Calu3 (cell line): ENCODE measurements at places on chromosomes 13 and 19. TPM values are rescaled to one million over a fixed set of nuclear protein-coding genes. Genes with fewer than 3 reads are reported as not detected.

Gene ATXN8OS
- total RNA-seq = not detected in 2 replicates

Gene KLF12
- 3.0 and 3.9 TPM in 2 replicates for total RNA-seq

Gene DHRS12
- 8.1 and 8.4 TPM in 2 replicates for total RNA-seq

Gene ARHGEF7
- 17.7 and 19.6 TPM in 2 replicates for total RNA-seq

GRCh38 chr13:32045982-32046785 is 14.6 kb downstream of the FRY start:
- peak; percentile 18 for DNase-seq

- DNase-seq = no peak
Measured at GRCh38 chr13:50457415-50458393, 385.8 kb downstream of the DLEU7 start.

- DNase-seq = no peak
Measured at GRCh38 chr13:33185853-33186252, 99.7 kb downstream of the STARD13 start.

DNA sequence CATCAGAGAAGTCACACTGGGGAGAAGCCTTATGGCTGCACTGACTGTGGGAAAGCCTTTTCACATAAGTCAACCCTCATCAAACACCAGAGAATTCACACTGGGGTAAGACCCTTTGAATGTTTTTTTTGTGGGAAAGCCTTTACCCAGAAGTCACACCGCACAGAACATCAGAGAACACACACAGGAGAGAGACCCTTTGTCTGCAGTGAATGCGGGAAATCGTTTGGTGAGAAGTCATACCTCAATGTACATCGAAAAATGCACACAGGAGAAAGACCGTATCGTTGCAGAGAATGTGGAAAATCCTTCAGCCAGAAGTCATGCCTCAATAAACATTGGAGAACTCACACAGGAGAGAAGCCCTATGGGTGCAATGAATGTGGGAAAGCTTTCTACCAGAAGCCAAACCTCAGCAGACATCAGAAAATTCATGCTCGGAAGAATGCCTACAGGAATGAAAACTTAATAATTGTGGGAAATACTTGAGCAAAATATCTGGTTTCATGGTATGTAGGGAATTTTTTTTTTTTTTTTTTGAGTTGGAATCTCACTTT is 30.7 kb downstream of the ZNF793 start:
- DNase-seq = no peak

DNA sequence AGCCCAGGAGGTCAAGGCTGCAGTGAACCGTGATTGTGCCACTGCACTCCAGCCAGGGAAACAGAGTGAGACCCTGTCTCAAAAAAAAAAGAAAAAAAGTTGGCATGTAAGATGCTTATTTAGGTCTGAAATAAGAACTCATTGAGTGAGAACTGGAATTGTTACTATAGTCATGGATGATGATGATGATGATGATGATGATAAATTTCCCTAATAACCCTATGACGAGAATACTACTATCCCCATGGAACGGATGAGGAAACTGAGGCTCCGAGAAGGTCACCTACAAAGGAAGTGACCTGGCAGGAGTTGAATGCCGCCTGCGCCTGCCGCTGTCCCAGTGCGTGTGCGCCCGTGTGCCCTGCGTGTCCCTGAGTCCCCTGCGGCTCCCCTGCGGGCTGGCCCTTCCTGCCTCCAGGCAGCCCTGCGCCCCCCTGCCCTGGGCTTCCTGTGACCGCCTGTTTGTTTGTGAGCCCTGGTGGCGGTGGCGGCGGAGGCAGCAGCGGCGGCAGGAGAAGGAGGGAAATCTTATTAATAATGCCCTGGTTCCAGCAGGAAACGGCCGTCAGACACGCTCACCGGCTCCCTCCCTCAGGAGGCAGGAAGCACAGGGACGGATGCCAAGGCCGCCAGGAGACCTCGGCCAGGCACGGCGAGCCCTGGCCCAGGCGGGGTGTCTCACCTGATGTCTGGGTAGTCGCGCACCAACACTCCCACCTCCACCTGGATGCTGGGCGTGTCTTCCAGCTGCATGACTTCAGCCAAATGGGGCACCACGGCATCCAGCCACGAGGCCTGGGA is 29.6 kb downstream of the EXOC3L2 start:
- DNase-seq = peak; percentile 77

DNA sequence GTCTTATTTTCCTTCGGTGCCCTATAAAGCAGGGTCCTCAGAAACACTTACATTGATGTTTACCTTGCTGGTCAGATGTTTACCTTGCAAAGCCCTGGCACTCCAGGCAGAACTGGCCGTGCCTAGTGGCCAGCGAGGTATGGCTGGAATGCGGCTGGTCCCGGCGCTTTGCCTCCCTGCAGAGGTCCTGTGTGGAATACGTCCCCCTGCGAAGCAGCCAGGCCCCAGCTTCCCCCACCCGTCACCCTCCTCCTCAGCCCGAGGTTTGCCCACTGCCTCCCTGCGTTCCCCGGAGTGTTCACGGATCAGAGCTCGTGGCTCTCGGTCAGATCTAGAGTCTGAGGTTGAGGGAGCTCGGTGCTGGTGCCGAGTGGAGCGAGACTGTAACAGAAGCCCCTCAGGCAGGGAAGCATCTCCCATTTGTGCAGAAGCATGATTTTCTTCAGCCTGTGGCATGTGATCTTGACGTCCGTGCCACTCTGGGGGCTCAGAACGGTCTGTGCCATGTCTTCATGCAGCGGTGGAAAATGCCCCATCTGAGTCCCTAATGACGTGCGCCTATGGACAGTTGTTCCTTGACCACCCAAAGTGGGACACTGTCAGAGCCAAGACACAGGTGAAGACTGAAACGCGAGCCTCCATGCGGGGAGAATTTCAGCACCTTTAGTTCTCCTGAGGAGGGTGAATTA is 54.8 kb upstream of the SOX1 start:
- DNase-seq = no peak

DNA sequence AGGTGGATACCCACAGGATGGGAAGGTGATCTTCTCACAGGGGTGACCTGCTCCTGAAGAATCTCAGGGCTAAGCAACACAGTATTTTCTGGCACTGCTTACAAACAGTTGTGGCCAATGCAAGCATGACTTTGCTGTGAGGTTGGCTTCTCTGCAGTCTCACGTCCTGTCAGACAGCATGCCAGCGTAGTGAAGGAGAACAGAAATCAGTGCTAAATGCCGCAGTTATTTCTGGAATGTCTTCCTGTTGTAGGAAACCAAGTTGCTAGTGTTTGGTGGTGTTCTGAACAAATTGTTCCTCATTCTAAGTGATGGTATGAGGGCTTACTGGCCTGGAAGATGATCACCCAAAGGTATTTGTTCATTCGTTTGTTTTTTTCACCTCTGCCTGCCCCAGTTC is 320.1 kb downstream of the MTUS2 start:
- no peak for DNase-seq

- DNase-seq = no peak
Measured at GRCh38 chr13:37074703-37075102, 15.2 kb upstream of the SUPT20H start.

- no peak for DNase-seq
Measured at GRCh38 chr19:42512130-42512636, 16.1 kb downstream of the CEACAM1 start.

GRCh38 chr19:47028195-47028601 is 8.6 kb downstream of the NPAS1 start:
- DNase-seq = no peak

- DNase-seq = no peak
Measured at GRCh38 chr13:96650301-96650886, 343.9 kb downstream of the OXGR1 start.

DNA sequence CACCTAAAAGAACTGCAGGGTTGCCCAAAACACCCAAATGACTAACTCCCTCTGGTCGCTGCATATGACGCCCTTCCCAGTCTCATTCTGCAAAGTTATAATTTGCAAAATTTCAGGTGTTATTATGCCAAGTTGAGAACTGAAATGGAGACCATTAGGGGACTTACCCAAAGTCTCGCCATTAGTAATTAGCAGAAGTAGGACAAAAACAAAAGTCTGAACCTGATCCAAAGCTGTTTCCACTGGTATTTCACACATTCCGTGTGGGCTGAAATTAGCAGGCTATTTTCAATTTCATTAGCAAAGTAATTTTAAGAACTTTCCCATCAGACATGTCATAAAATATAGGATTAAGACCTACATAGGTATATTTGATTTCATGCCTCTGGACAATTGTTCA is 6.8 kb downstream of the RUBCNL start:
- no peak for DNase-seq

- no peak for DNase-seq
Measured at GRCh38 chr19:16654140-16654539, 5.8 kb downstream of the SMIM7 start.

DNA sequence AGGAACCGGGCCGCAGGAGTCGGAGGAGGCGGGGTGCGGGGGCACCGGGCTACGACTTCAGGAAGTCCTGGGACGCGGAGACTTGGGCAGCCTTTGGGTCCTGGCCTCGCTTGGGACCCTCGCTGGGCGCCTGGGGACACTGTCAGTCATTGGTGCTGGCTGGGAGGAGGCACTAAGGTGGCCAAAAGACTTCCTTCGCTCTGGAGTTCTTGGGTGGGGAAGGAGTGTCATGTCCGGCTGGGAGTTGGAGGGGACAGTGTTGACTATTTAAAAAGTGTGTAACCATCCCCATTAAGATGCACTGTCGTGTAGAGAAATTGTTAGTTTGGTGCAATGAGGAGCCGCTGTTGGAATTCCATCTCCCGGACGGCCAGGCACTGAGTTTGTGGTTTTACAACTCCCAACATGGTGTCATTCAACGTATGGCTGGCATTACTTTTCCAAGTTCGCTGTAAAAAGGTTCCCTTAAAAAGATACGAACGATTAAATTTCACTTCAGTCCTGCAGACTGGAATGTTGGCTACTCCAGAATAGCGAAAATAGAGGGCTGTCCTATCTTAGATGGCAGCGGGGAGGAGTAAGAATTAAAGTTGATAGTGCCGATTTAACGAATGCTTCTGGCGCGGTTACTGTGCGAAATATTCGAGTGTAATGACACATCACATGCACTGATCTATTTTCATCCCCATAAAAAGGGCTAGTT is 776 bp downstream of the DNAJC3 start:
- no peak for DNase-seq

DNA sequence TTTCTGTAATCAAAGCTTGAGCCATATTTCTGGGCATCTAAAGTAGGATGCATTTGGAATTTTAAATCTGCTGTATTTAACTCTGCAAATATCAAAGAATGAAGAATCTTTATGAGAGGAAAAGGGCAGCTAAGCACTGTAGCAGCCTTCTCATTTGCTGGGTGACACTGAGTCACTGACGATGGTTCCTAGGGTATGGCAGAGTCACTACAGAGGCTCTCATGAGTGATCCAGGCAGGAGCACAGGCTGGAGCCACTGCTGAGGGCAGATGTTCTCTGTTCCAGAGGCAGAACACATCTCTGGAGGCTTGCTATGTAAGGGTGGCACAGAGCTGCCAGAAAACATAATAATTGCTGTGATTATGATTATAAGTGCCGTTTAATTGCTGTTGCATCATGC is 340.7 kb upstream of the HTR2A start:
- no peak for DNase-seq

GRCh38 chr19:13151605-13152355 is 1.6 kb downstream of the IER2 start:
- DNase-seq = peak; percentile 93

DNA sequence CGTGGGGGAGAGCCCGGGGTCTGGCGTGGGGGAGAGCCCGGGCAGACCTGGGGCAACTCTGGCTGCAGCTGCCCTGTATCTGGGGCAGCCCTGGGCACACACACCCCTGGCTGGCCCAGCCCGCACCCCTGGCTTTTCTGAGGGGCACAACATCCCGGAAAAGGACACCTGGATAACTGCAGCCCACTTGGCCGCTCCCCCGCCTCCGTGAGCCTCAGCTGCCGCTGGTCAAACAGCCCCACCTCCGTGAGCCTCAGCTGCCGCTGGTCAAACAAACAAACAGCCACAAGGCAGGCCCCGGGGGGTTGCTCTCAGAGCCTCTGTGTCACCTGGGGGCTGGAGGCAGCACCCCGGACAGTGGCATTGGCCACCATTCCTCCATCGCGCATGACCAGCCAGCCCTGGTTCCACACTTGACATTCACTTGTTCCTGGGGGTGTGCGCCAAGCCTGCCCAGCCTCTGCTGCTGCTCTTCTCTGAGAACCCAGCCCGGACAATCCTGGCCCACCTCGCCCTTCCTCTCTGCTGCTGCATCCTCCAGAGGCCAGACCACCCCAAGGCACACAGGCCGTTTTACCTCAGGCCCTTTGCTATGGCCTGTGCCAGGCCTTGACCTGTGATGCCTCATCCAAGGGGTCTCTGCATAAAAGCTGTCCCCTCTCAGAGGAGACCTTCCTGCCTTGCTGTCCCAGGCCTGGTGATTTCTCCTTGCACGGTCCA is 19.9 kb downstream of the CEBPG start:
- no peak for DNase-seq

- DNase-seq = no peak
Measured at GRCh38 chr13:71378961-71379905, 487.8 kb downstream of the DACH1 start.

DNA sequence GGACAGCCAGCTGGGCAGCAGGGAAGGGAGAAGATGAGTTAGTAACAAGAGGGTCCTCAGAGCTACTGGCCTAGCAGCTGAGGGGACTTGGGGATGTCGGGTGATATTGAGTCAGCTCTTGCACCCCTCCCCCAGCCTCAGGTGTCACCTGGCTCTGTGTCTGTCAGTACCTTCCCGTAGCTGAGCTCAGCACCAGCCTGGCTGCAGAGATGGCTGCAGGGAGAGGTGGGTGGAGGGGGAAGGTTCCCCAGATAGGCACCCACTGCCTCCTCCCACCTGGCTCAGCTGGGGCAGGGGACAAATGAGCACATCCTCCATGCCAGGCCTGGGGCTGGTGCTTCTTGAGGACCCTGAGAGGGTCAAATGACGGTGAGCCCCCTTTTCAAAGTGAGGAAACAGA is 6.8 kb upstream of the KPTN start:
- DNase-seq = no peak

DNA sequence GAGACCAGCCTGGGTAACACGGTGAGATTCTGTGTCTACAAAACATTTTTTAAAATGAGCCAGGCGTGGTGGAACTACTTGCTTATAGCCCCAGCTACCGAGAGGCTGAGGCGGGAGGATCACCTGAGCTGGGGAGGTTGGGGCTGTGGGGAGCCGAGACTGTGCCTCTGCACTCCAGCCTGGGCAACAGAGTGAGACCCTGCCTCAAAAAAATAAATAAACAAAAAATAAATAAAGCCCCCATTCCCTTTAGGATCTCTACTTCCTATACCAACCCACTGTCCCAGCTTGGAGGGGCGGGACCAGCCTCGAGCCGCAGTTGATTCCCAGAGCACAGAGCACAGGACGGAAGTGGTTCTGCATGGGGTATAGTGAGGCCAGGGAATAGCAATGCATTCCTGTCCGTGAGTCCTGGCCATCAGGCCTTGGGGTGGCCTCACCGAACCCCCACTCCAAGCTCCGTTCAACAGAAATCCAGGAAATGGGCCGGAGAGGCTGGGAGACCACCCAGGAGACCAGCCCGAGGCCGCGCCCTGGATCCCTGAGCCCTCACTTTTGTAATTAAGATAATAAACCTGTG is 4.9 kb upstream of the PTBP1 start:
- DNase-seq = no peak

- DNase-seq = no peak
Measured at GRCh38 chr13:42190529-42190928, 81.4 kb upstream of the AKAP11 start.

GRCh38 chr13:21395953-21396352 is 63.1 kb downstream of the ZDHHC20 start:
- no peak for DNase-seq

- no peak for DNase-seq
Measured at GRCh38 chr19:2561895-2562294, 86.0 kb downstream of the GADD45B start.
